ENCODE measurements at places on chromosomes 12 and 14. TPM values are rescaled to one million over a fixed set of nuclear protein-coding genes. Genes with fewer than 3 reads are reported as not detected.
A peak's percentile ranks its signal among the peaks of the same experiment; 100 is the strongest.

WASHC4 gene
- total RNA-seq, result 50.1 TPM

DIO2 gene
- total RNA-seq, result 0.75 TPM

- no peak for DNase-seq
Measured at GRCh38 chr12:41211448-41211847, 23.3 kb downstream of the PDZRN4 start.

DNA sequence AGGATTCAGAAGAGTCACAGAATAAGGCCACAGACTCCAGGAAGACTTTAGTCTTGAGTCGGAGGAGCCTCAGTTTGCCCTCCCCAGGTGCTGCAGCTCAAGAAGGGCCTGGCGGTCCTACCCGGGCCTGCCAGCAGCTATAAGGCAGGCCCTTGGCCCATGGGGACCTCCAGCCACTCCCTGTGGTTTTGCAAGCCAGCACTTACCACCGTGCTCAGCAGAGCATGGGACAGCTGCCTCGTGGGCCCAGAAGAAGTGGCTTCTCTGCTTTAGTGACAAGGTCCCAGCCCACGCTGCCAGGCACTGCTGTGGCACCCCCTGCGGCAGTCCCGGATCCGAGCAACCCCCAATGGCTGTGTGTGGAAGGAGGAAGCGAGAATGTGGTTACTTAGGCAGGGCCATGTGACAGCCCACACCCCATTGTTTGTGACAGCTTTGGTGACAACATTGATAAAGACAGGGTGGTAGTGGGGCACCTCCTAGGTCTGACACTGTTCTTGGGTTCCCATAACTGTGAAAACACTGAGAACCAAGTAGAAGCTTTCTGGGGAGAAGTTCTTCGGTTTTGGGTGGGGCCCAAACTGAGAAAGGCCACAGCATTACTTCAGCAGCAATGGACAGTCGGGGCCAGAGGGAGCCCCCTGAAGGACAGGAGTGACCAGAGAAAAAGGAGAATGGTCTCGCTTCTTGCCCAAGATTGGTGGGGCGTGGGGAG lies at the start of gene SELPLG:
Gene SELPLG, minus strand, starts transcription at position 361 of the 715 bp plus-strand sequence. CDS start 9,587 bp downstream, outside the sequence.
- no peak for DNase-seq

DNA sequence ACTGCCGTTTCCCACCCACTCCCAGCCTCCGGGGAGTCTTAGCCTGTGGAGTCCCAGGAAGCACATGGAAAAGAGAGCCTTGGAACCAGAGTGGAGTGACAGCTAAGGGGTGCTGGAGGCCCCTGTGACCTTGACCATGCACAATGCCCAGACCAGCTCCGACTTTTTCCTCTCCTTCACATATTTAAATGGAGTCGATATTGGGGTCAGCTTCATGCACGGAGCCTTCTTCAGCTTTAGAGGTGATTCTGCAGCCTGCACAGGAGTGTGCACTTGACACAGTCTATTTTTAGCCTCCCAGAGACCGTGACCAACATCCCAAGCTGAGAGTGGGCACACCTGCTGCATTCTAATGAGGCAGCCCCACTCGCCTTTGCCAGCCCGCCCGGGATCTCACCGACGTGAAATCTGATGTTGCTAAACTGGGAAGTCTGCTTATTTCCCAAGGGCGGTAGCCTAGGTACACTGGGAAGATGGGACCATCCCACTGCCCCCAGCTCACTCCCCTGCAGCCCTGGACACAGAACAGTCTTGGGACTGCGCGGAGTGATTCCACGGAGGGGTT lies 47.5 kb downstream of the PRMT8 start:
- DNase-seq, result no peak

PWP1 gene
- 35.8 TPM for total RNA-seq

DNA sequence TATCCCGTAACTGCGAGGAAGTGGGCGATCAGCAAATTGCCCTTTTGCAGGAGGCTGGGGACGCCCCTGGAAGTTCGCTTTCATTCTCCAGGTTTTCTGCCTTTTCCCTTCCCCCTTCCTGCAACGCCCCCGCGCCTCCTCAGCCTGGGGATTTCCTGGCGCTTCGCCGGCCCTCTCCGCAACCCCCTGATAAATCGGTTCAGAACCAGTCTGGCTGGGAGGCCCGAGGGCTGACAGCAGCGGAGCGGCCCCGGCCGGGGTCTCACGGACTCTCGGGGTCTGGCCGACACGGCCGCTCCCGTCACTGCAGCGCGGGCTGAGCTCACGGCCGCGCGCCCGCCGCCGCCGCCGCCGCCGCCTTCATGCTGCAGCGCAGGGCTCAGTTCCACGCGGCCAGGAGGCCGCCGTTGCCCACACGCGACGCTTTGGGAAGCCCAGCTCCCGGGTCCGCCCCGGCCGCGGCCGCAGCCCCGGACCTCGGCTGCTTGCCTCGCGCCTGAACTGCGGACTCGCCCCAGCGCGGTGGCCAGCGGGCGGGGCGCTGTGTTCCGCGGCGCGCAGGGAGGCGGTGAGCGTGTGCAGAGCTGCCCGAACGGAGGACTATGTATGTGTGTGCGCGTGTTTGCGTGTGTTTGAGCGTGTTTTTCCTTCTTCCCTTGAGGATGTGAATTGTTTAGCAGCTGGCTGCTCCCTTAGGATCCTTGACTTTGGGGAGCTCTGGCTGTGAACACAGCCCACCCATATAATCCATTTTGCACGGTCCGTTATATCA lies at the start of gene LRFN5:
Gene LRFN5, plus strand, starts transcription at position 345 of the 772 bp plus-strand sequence.
- DNase-seq, result peak; percentile 43

GPN3 gene
- 19.8 TPM for total RNA-seq

GRCh38 chr12:53201639-53202038 lies 5.4 kb downstream of the ITGB7 start:
- no peak for DNase-seq

CFAP251 gene
- 8.9 TPM for total RNA-seq

DNA sequence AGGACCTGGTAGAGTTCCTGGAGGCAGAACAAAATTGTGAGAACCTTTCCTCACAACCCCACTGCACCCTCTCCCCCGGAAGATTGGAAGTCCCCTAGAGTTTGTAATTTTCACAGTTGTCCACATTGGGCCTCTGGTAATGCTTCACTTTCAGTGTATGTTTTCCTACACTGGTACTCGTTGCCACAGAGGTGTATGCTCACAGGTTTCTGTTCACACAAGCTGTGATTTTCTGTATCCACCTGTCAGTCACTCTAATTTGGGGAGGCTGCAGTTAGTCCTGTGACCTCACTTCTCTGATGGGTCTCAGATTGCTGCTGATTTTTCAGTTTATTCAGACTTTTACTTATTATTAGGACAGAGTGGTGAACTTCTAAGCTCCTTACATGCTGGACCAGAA lies 66.4 kb upstream of the BMP4 start:
- no peak for DNase-seq

- peak; percentile 59 for DNase-seq
Measured at GRCh38 chr14:103522649-103523574, at the start of gene CKB. CKB (minus strand) TSS chr14:103522830; CDS start chr14:103522493, 337 bp downstream.

- no peak for DNase-seq
Measured at GRCh38 chr12:98741196-98741555, 96.1 kb downstream of the APAF1 start.

RAB15 gene
- total RNA-seq, result 27.6 TPM

CIROP gene
- total RNA-seq, result not detected

DNA sequence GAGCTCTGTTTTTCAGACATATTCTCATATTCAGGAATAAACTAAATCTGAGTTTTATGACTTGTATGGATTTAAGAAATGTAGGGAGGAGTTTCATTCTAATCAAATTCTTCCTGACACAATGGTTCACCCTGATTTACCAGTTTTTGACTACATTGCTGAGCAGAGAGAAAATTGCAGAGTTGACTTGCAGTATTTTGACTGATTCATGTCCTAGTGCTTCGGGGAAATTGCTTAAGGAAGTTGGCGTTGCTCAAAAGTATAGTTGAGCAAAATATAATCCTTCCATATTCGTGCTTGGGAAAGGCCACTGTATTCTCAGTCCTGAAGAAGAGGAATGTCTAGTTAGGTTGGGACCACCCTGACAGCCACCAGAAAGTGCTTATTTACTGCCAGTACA lies 1.3 kb upstream of the TWF1 start:
- DNase-seq, result no peak

GMFB gene
- 47.6 TPM for total RNA-seq

- no peak for DNase-seq
Measured at GRCh38 chr12:79725987-79726386, 35.2 kb upstream of the PAWR start.

DNA sequence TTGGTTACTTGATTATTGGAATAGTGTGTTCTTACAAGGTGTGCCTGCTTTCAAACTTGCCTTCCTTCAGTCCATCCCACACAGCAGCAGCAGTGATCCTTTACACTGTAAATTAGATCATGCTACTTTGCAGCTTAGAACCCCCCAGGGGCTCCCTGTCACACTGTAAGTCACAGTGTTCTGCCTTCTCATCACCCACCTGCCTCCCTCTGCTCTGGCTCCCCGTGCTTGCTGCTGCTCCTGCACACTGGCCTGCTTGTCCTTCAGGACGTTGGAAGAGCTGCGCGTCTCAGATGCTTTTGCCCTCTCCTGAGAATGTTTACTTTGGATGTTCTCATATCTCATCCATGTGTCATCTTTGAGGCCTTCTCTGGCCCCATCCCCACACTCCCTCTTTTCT lies 27.3 kb downstream of the ZC3H14 start:
- DNase-seq, result no peak

DNA sequence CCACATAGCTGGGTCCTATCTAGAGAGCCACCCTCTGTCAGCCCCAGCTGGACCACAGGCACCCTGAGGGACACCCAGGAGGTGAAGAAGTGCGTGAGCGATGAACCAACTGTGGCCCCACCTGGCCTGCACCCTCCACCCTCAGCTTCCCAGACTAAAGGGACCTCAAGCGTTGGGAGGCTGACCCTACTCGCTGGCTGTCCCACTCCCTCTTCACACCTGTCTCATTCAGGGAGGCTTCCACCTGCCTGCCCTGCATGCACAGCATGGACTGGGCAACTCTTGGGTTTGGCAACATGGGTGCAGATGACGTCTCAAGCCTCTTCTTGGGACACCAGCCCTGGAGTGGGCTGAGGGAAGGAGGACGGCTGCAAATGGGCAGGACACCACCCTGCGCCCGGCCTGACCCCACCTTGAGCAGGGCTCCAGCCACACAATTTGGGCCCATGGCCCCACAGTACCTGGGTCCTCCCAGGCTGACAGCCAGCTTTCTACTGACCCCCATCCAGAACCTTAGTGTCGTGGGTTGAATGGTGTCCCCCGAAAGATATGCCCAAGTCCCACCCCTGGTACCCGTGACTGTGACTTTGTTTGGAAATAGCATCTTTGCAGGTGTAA lies 2.1 kb downstream of the TMEM179 start:
- DNase-seq, result no peak

RXYLT1 gene
- 14.7 TPM for total RNA-seq

- no peak for DNase-seq
Measured at GRCh38 chr12:20421421-20421820, 53.1 kb downstream of the PDE3A start.

GRCh38 chr12:57892232-57892972 lies 45.9 kb upstream of the CTDSP2 start:
- no peak for DNase-seq

- DNase-seq, result peak; percentile 53
Measured at GRCh38 chr12:753611-754472, 1.5 kb downstream of the WNK1 start.

DNA sequence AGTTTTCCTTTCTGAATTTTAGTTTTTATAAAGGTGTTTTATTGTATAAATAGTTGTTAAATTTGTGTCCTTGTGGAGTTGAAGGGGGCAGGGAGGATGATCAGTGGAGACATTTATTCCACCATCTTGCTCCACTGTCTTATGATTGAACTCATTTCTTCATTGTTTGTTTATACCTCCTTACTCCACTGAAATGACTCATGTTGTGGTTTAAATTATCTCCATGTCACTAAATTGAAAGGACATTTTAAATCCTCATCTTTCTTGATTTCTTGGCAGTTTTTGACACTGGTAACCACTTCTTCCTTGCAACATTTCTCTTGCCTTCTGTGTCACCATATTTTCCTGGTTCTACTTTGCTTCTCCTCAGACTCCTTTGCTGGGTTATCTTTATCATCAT lies 23.6 kb upstream of the FERMT2 start:
- DNase-seq, result no peak

DNA sequence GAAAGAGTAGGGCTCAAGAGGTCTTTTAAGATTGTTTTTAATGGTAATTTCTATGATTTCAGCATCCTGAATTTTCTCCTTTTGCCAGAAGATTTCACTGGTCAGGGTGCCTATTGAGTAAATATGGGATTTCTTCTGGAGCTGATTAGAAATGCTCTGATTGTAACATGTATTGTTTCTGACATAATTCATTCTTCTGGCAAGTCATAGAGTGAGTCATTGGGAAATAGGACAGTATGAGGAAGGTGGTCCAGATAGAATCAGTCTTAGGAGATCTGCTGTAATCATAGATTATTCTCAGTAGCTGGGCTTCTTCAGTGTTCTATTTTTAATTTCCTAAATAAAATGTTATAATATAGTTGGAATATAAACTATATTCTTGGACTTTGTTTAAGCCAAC lies 182.0 kb upstream of the NAV3 start:
- DNase-seq, result no peak

- DNase-seq, result peak; percentile 69
Measured at GRCh38 chr12:123269395-123269892, 2.2 kb downstream of the CDK2AP1 start.

- DNase-seq, result no peak
Measured at GRCh38 chr14:103705504-103706284, 9.6 kb downstream of the XRCC3 start.

- DNase-seq, result no peak
Measured at GRCh38 chr14:81449114-81449513, 49.0 kb upstream of the STON2 start.

- DNase-seq, result no peak
Measured at GRCh38 chr14:34554540-34555250, 15.2 kb upstream of the EAPP start.

DNA sequence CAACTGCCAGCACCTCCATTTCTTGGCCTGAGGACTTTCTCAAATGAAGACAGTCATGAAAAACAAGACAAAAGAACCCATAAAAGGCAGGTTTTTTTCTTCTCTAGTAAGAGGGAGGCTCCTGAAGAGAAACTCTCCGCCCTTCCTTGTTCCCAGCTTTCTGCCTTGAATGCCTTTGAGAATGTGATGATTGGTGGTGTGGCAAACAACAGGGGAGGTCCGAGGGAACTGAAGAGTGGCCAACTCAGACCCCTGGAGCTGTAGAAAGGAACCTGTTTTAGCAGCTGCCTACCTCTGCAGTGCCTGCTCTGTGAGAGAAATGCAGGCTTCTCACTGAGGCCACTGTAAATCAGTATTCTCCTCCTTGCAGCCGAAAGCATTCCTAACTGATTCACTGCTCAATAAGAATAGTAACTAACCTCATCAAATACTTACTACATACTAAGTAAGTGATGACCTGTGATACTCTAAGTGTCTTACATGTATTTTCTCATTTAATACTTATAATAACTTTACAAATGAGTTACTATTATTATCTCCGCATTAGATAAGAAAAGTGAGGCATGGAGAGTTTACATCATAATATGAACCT lies 16.7 kb upstream of the ERC1 start:
- no peak for DNase-seq

MORN3 gene
- 1.5 TPM for total RNA-seq

GRCh38 chr12:74031045-74031444 lies 506.6 kb upstream of the ATXN7L3B start:
- no peak for DNase-seq

DNA sequence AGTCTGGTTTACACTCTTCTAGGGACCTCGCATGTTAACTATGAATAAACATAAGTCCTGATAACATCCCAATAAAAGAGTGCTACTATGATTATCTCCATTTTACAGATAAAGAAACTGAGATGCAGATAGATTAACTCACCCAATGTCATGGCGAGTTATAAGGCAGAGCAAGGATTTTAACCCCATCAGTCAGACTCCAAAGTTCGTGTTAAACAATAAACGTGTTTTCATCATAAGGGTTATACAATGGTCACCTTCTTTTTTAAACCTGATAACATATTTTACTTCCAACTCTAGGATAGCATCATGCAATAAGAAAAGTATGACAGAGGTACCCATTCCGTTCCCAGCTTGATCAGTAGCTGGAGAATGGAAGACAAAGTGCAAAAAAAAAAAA lies 1.2 kb downstream of the AREL1 start:
- DNase-seq, result no peak
